ENCODE measurements at places on chromosomes 2 and 18. TPM values are rescaled to one million over a fixed set of nuclear protein-coding genes. Genes with fewer than 3 reads are reported as not detected.

DNA sequence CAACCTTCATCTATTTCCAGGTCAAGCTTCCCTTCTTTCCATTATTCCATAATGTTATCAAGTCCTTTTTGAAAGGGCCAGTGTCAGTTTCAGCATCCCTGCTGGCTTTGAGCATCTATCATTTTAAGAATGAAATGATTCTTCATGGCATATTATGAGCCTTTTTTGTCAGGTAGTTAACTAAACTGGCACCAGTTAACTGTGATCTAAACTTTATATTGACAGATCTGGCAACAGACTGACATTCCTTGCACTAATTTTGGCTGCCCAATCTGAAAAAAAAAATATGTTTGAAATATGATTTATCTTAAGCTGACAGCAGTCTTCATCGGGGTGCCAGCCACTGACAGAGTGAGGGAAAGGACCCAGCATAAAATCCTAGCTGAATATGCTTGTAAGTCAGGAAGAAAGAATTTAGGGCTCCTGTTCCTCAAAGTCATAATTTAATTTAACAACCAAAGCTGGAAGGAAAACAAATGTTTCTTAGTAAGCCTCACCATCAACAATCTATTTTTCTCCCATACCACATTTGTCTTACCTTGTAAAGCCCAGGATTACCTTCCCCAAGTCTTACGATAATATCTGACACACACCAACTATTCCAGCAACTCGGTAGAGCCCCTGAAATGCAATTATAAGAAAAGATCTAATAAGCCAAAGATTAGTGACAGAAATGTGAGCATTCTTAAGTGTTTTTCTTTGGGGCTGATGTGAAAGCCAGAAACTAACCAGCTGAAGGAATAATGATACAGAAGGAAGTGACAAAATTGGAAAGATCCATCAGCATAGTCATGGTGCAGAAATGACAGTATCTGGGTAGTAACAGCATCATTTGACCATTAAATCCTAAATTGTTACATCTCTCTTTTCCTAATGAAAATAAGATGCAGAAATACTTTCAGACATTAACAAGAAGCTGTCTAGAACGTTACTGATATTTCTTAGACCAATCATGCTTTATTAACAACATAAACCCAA, 228.1 kb downstream of the RBM43 start:
- no peaks in the 10 kb centered on the region for H3K27me3 ChIP-seq
- H3K4me3 ChIP-seq: no peak overlapping the region
- DNase-seq: no peak
- no peaks in the 10 kb centered on the region for H3K36me3 ChIP-seq
- no peak overlapping the region for H3K27ac ChIP-seq

DNA sequence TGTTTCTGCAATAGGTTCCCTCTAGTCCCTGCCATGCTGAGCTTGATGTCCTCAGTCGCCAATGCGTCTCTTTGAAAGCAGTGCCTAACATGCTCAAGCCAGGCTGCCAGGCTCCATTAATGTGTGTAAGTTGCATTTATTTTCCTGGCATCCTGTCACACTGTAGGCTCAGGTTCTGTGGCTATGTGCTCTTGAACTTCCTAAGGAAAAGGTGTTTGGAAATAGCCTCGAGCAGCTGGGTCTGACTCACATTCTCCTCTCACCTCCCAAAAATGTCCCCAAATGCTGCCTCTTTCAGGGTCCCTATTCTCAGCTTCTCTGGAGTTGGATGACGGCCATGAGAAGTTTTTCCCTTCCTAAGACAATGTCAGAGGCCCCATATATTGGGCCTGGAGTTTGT, 58.0 kb upstream of the SLC14A2 start:
- no peaks in the 10 kb centered on the region for H3K27me3 ChIP-seq
- H3K27ac ChIP-seq: no peak overlapping the region
- no peaks in the 10 kb centered on the region for H3K36me3 ChIP-seq
- H3K4me1 ChIP-seq: no peaks in the 10 kb centered on the region
- H3K4me3 ChIP-seq: no peak overlapping the region

- no peak overlapping the region for H3K4me3 ChIP-seq
- no peak for DNase-seq
- peaks cover 71% of the 10 kb centered on the region for H3K4me1 ChIP-seq
- H3K27me3 ChIP-seq: no peaks in the 10 kb centered on the region
- H3K36me3 ChIP-seq: no peaks in the 10 kb centered on the region
- H3K27ac ChIP-seq: peak overlapping the region; percentile 43
Observed at GRCh38 chr18:2981212-2981728, 31.7 kb downstream of the LPIN2 start.

- peaks cover 72% of the 10 kb centered on the region for H3K4me1 ChIP-seq
- H3K27me3 ChIP-seq: no peaks in the 10 kb centered on the region
- DNase-seq: no peak
- peak overlapping the region; percentile 84 for H3K27ac ChIP-seq
- H3K4me3 ChIP-seq: no peak overlapping the region
Observed at GRCh38 chr2:164785457-164785856, 56.2 kb downstream of the COBLL1 start.

- no peak overlapping the region for H3K27ac ChIP-seq
- peaks cover 16% of the 10 kb centered on the region for H3K36me3 ChIP-seq
- H3K4me1 ChIP-seq: no peaks in the 10 kb centered on the region
- H3K4me3 ChIP-seq: no peak overlapping the region
Observed at GRCh38 chr2:213010106-213010779, 141.2 kb downstream of the IKZF2 start.

DNA sequence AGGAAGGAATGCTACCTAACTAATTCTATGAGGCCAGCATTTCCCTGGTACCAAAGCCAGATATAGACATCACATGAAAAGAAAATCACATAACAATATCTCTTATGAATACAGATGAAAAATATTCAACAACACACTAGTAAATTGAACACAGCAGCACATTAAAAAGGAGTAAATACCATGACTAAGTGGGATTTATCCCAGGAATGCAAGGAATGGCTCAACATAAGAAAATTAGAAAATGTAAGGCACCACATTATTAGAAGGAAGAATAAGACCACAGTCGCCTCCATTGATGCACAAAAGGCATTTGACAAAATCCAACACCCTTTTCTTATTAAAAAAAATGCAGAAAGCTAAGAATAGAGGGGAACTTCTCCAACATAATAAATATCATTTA, 133.9 kb downstream of the TTC32 start:
- no peaks in the 10 kb centered on the region for H3K27me3 ChIP-seq
- no peak overlapping the region for H3K4me3 ChIP-seq
- H3K4me1 ChIP-seq: no peaks in the 10 kb centered on the region
- no peak overlapping the region for H3K27ac ChIP-seq
- no peaks in the 10 kb centered on the region for H3K36me3 ChIP-seq

DNA sequence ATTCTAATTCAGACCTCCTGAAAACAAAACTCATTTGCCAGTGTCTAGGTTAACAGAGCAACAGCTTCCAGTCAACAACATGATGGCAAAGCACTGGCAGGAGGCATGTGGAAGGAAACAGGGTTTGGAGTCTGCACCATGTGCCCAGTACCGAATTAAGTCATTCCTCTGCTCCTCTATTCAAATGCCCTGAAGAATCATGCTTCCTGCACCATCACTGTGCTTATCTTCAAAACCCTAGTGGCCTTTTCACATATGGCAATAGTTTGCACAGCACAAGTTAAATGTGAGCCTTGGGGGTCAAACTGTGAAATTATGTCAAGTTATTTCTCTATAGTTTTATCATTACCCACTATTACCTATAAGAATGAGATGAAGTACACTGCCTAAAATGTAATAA, 75.4 kb upstream of the GRB14 start:
- no peak overlapping the region for H3K27ac ChIP-seq
- no peak overlapping the region for H3K4me3 ChIP-seq
- H3K27me3 ChIP-seq: no peaks in the 10 kb centered on the region

DNA sequence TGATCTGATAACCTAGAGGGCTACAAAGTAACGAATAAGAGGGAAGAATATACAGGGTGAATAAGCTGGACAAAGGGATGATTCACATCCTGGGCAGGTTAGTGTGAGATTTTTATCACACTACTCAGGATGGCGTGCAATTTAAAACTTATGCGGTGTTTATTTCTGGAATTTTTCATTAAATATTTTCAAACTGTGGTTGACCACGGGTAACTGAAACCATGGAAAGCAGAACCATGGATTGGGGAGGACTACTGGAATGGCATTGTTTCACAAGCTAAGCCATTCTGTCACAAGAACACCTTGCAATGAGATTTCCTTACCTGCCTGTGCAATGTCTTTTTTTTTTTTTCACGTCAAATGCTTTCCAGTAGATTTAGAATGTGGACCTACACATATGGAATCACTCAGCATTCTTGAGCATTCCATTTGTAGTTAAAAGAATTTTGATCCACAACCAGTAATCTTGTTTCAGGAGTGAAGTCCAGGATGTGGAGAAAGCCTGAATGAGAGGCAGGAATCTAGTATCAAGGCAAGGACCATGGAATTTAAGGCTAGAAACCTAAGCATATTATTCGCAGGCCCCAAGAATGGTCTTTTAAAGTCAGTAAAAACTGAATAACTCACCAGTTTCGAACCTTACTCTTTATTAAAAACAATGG, 8.0 kb upstream of the CDK15 start:
- H3K4me1 ChIP-seq: no peaks in the 10 kb centered on the region
- no peak for DNase-seq
- no peaks in the 10 kb centered on the region for H3K36me3 ChIP-seq
- no peak overlapping the region for H3K27ac ChIP-seq

- H3K27ac ChIP-seq: no peak overlapping the region
- no peak overlapping the region for H3K4me3 ChIP-seq
- H3K27me3 ChIP-seq: no peaks in the 10 kb centered on the region
- no peaks in the 10 kb centered on the region for H3K4me1 ChIP-seq
Observed at GRCh38 chr2:17337507-17337906, 180.7 kb downstream of the RAD51AP2 start.

- H3K27ac ChIP-seq: no peak overlapping the region
- DNase-seq: no peak
- H3K36me3 ChIP-seq: no peaks in the 10 kb centered on the region
- no peaks in the 10 kb centered on the region for H3K27me3 ChIP-seq
- no peak overlapping the region for H3K4me3 ChIP-seq
Observed at GRCh38 chr2:151063271-151063670, 198.4 kb downstream of the RBM43 start.

- no peak overlapping the region for H3K4me3 ChIP-seq
- no peaks in the 10 kb centered on the region for H3K36me3 ChIP-seq
- H3K27ac ChIP-seq: no peak overlapping the region
- H3K27me3 ChIP-seq: no peaks in the 10 kb centered on the region
- DNase-seq: no peak
- no peaks in the 10 kb centered on the region for H3K4me1 ChIP-seq
Observed at GRCh38 chr2:7206111-7206810, 289.0 kb downstream of the RNF144A start.

- no peaks in the 10 kb centered on the region for H3K36me3 ChIP-seq
- H3K27me3 ChIP-seq: no peaks in the 10 kb centered on the region
- peaks cover 31% of the 10 kb centered on the region for H3K4me1 ChIP-seq
- H3K4me3 ChIP-seq: no peak overlapping the region
Observed at GRCh38 chr2:237604960-237605359, 14.4 kb upstream of the RAB17 start.

- DNase-seq: no peak
- peak overlapping the region; percentile 86 for H3K27ac ChIP-seq
- H3K4me3 ChIP-seq: no peak overlapping the region
- no peaks in the 10 kb centered on the region for H3K36me3 ChIP-seq
- no peaks in the 10 kb centered on the region for H3K27me3 ChIP-seq
- H3K4me1 ChIP-seq: peaks cover 45% of the 10 kb centered on the region
Observed at GRCh38 chr2:100196786-100197494, 54.5 kb upstream of the AFF3 start.

GRCh38 chr2:96868555-96869280, 1.2 kb downstream of the SEMA4C start:
- DNase-seq: peak; percentile 89
- H3K4me3 ChIP-seq: peak overlapping the region; percentile 83
- H3K36me3 ChIP-seq: peaks cover 38% of the 10 kb centered on the region
- H3K4me1 ChIP-seq: peaks cover 98% of the 10 kb centered on the region
- peak overlapping the region; percentile 98 for H3K27ac ChIP-seq

- peaks cover 98% of the 10 kb centered on the region for H3K27me3 ChIP-seq
- no peaks in the 10 kb centered on the region for H3K36me3 ChIP-seq
- no peak within 1 kb of the TSS for H3K27ac ChIP-seq
- H3K4me1 ChIP-seq: peaks cover 33% of the 10 kb centered on the region
- H3K4me3 ChIP-seq: peak within 1 kb of the TSS; percentile 65
Observed at GRCh38 chr2:29921560-29921915, at the start of gene ALK. TSS of gene ALK (minus strand) at chr2:29921586. CDS start at chr2:29920659, 927 bp downstream.

- H3K4me1 ChIP-seq: no peaks in the 10 kb centered on the region
- no peaks in the 10 kb centered on the region for H3K36me3 ChIP-seq
- DNase-seq: no peak
- H3K27ac ChIP-seq: no peak overlapping the region
Observed at GRCh38 chr2:109410039-109410815, 203.5 kb downstream of the SEPTIN10 start.

DNA sequence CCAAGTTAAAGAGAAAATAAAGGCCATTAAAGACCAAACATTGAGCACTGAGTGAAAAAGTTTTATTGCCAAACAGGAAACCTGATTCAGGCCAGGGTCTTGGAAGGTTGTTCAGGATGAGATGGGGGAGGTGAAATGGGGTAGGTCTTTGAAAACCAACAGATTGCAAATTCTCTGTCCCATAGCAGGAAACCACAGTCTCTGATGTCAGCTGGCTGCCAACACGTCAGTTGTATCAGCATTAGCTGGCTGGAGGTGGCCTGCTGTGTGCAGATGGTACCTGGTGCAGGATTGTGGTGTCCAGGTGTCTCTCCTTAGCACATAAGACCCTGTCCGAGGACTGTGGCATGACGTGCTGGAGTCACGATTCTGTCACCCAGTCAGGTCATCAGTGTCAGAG, 106.3 kb downstream of the MSH2 start:
- no peaks in the 10 kb centered on the region for H3K27me3 ChIP-seq
- H3K36me3 ChIP-seq: no peaks in the 10 kb centered on the region
- no peak overlapping the region for H3K27ac ChIP-seq
- H3K4me1 ChIP-seq: no peaks in the 10 kb centered on the region

GRCh38 chr2:217106650-217107014, 246.8 kb upstream of the TNP1 start:
- H3K36me3 ChIP-seq: no peaks in the 10 kb centered on the region
- H3K27me3 ChIP-seq: no peaks in the 10 kb centered on the region
- no peaks in the 10 kb centered on the region for H3K4me1 ChIP-seq
- H3K4me3 ChIP-seq: no peak overlapping the region

- no peaks in the 10 kb centered on the region for H3K36me3 ChIP-seq
- no peak for DNase-seq
- no peaks in the 10 kb centered on the region for H3K27me3 ChIP-seq
- H3K27ac ChIP-seq: no peak overlapping the region
- no peaks in the 10 kb centered on the region for H3K4me1 ChIP-seq
Observed at GRCh38 chr2:4782647-4783046, 909.5 kb upstream of the SOX11 start.

The MYOM1 gene
- total RNA-seq: 667 TPM

The GAL3ST2 gene
- total RNA-seq: not detected

The UPP2 gene
- not detected for total RNA-seq

The IGFBP5 gene
- total RNA-seq: 138 TPM

The ACMSD gene
- total RNA-seq: not detected

The CRACDL gene
- 3.0 TPM for total RNA-seq

The TCF7L1 gene
- 7.0 TPM for total RNA-seq

The GAREM1 gene
- 8.6 TPM for total RNA-seq

The DOK6 gene
- 0.96 TPM for total RNA-seq

The CXCR1 gene
- total RNA-seq: 0.44 TPM

The ST6GAL2 gene
- total RNA-seq: 0.41 TPM

The DDX18 gene
- total RNA-seq: 25.5 TPM

The IL37 gene
- not detected for total RNA-seq

Measured in left ventricle myocardium inferior (tissue), 1 donor.